OCI-M1 (cell line): ENCODE measurements at places on chromosomes 3 and 15.

DNA sequence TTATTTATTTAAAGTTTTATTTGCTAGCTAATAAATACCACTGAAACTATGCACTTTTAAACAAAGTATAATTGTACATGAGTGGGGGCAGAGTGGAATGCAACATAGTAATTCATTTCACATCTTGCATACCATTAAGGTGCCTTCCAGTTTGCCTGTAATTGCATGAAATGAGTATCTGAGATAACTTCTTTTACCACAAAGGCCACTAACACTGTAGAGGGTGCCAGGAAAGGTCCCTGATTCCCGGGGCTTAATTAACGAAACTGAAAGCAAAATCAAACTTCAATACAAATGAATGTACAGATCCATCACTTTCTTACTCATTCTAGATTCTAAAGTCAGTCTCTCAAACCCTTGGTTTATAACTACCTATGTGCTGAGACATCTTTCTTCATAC, 2.1 kb downstream of the CD47 start:
- peak; percentile 92 for DNase-seq

GRCh38 chr3:147431751-147432150, 22.6 kb downstream of the ZIC1 start:
- peak; percentile 32 for DNase-seq

- DNase-seq, result no peak
Measured at GRCh38 chr15:42457445-42458442, 33.2 kb downstream of the ZNF106 start.

- DNase-seq, result no peak
Measured at GRCh38 chr15:80619680-80620079, 75.4 kb upstream of the ABHD17C start.

DNA sequence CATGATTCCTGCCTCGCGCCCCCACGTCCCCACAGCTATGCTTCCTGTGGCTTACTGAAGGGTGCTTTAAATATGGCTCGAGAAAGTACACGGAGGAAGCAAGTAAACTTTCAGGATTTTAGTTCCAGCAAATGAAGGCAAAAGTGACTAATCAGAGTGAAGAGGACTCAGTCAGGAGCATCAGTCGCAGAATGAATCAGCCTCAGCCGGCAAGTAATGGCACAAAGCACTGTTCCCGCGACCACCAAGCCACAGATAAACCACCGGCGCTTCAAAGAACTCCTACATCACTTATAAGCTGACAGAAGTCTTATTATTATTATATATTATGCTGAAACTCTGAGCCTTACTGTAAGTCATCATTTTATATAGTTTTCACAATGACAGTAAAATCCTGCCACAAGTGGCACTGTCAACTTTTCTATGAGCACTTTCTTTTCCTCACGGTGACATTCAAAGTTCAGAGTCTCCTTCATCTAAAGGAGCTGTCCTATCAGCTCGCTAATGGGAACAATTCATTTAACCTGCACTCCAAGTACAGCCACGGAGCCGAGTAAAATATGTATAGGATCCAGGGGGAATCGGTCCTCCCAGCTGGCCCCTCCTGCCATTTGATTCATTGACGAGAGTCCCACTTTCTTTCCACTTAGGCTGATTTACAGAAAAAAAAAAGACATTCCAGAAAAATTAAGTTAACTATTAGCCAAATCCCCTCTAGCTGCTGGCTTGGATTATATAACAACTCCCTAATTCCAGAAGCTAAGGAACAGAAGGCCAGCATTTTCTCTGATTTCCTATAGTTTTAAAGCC, 217.0 kb upstream of the ICE2 start:
- no peak for DNase-seq

- DNase-seq, result no peak
Measured at GRCh38 chr3:89364314-89364713, 256.9 kb downstream of the EPHA3 start.

DNA sequence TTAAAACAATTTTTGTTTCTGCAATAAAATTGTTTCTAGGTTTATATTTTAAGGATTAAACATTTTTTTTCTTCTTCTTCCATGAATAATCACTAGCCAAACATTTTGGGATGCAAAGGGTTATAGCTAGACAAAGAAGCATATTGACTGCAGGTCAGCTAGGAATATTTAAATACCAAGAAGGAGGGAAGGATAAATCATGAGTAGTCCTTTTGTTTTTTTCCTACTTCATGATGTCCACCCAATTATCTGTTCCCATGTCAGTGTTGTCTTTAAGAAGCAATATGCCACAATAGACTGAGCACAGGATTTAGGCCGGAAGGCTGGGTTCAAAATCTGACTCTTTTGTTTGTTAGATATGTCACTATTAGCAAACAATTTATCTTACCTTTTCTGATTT, 82.1 kb downstream of the VPS8 start:
- DNase-seq, result no peak

DNA sequence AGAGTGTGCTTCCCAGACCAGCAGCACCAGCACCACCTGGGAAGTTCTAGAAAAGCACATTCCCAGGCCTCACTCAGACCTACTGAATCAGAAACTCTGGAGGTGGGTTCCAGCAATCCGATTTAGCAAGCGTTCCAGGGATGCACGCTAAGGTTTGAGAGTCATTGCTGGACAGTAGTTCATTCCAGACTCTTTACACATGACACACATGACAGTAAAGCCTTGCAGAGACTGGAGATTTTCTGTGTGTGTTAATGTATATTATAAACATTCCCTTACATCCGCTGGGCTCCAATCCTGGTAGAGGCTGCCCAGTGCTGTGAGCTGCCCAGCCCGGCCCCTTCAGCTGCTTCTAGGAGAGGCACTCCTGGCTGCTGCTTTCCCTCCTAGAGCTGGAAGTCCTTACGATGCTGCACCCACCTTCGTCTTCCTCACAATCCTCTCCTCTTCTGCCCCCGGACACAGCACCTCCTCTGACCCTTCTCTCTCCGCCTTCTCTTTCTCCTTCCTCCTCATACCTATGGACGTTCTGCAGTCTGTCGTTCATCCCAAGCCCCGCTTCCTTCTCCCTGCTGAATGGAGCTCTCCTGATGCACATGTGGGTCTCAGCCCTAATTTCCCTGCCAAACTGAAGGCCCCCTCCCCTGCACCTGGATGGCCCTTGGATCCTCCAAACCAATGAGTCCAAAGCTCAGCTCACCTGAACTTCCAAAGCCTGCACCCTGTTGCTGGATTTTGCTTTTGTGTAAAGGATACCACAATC, 44.4 kb downstream of the ITGA11 start:
- DNase-seq, result no peak

GRCh38 chr3:79326642-79327041, 441.2 kb downstream of the ROBO1 start:
- no peak for DNase-seq

DNA sequence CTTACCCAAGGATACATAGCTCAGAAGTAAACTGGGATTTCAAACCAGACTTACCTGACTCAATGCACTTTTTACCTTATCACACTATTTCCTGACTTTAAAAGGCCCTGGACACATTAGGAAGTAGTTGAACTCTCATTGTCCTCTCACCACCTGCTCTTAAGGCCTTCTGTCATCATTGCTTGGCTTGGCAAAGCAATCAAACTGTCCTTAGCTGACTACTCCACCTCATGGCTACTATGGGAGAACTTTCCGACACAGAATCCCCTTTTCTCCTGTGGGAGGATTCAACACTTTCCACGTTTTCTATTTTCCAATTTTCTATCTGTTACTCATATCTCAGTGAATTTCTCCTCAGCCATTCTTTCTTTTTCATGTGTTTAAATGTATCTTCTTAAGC, 55.4 kb downstream of the ZNF148 start:
- DNase-seq, result no peak

GRCh38 chr3:143170676-143171075, 51.1 kb downstream of the CHST2 start:
- peak; percentile 31 for DNase-seq

DNA sequence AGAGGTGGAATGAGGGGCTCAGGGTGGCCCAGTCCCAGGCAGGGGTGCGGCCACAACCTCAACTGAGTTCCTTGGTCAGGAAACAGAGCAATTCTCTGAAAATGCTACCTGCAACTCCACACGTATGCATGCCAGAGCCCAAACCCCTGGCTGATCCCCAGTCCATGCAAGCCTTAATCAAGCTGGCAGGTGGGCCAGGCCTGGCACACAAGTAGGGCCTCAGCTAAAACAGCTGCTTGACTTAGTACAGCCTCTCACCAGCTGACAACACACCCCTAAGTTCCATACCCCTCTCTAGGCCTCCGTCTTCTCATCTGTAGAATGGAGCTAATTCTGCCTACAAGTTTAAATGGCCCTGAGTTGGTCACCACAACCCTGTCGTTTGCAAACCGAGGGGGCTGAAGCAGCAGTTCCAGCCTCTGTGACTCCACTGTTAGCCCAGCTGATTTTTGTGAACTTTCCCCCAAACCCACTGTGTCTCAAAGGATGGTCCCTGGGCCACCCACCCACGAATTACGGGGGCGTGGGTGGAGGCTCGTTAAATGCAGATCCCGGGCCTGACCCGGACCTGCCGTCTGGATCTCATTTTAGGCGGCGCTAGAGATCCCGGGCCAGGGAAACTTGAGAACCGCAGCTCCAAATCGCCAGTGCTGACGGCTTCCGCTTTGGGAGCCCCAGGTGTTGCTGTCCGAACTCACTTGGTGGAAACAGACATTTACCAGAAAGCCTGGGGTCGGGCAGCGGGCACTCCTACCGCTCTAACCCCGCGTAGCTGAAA, 927 bp downstream of the CHDH start:
- no peak for DNase-seq

- DNase-seq, result peak; percentile 86
Measured at GRCh38 chr3:15384510-15385237, 42.7 kb downstream of the METTL6 start.

- peak; percentile 11 for DNase-seq
Measured at GRCh38 chr3:8529738-8530525, 28.3 kb downstream of the LMCD1 start.

DNA sequence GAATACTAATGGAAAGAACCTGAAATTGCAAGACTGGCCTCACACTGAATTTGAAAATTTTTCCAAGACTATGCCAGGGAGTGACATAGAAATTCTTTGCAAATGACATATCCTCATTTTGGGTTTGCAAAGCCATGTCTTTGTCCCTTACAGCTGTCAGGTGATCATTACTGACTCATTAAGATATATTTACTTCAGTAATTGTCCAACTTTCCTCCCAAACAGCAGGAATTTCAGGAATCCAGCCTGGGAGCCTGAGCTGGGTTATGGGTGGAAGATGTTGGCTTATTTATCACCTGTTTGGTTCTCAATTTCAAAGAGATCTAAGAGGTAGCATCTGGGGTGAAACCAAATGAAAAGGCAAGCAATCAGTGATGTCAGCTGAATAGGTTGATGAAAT, 111.6 kb upstream of the ACP3 start:
- no peak for DNase-seq

DNA sequence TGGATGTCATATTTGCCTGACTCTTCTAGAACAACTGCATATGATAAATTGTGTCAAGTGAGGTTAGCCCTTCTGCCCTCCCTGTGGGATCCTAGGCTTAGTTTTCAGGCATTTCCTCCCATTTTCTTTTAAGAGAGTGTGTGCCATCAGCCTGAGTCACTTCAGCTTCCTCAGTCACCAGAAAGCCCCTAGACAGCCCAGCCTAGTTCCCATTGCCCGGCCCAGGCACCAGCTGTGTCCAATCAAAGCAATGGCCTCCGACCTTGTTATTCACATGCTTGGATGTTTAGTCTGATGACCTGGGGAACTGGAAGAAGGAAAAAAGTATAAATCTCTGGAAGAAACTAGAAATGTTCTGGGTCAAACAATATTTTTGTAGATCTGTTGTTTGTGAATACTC, 221.9 kb upstream of the LRIG1 start:
- no peak for DNase-seq

- peak; percentile 30 for DNase-seq
Measured at GRCh38 chr15:73079565-73079964, 27.3 kb downstream of the NEO1 start.

GRCh38 chr15:97747342-97747741, 213.2 kb upstream of the ARRDC4 start:
- no peak for DNase-seq

DNA sequence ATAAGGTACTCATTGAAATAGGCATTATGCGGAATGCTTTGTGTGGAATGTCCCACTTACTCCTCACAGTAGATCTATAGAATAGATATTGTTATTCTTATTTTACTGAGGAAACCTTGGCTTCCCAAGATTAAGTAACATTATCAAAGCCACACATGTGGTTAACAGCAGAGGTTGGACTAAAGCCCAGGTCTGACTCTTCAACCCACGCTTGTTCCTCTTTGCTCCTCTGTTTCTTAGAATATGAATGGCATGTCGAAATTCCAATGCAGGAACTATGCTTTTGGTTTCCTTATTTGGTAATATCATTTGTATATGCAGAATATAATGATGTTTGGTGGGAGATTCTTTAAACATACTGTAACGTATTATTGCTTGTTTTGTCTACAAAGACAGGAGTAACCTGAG, 818.8 kb upstream of the LMCD1 start:
- DNase-seq, result peak; percentile 98

GRCh38 chr3:158548691-158549090, 22.3 kb upstream of the MLF1 start:
- DNase-seq, result no peak

DNA sequence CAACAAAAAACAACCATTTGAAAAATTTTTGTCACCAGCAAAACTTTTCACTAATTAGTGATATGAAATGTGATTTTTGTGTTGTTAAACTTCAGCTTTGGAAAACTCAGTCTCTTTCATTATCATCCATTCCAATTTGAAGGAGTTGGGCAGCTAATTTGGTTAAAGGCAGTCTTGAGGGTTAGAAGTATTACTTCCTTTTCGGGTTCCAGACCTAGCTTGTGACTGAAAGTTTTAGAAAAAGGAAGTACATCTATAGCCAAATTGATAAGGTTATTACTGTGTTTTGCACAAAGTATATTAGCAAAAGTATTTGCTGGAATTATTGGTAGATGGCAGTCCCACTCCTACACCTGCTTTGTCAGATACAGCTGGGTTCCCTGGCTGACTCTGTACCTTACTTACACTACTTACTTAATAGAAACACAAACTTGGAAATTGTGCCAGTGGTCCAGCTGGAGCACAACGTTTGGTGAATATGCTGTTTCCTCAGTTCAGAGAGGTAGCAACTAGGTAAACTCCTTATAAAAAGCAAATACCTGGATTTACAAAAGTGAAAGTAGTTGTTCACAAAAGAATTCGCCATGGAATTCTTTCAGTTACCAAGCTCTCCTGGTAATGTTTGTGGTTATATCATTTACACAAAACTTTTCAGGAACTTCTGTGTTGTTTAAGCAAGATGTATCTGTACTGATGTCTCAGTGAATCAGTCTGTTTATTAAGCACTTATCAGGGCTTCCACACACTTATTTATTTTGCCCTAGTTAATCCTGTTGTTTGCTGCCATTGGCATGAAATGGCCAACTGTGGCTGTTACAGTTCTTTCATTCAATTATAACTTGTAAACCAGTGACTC, 31.6 kb downstream of the TIPARP start:
- peak; percentile 63 for DNase-seq

DNA sequence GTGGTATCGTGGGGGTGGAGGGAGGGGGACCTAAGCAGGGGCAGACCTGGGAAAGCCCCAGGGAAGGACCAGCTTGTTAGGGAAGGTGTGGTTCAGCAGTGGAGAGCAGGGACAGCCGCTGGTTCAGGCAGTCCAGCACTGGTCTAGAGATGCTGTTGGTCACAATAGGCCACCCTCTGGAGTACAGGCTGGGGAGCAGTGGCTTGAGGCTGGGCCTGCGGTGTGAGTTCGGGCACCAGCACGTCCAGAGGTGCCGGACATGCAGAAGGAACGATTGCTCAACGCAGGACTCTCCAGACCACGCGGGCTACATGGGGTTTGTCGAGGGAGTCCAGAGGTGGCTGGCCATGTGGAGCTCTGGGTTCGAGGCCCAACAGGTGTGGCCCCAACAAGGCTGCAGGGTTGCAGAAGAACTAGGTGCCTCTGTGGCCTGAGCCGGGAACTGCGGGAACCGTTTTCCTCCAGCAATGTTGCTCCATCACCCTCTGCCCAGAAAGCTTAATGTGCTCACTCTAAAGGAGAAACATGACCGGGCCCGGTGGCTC, 143.9 kb downstream of the APBA2 start:
- no peak for DNase-seq
